ENCODE measurements at places on chromosomes 7 and 10. TPM values are rescaled to one million over a fixed set of nuclear protein-coding genes. Genes with fewer than 3 reads are reported as not detected.

The TAS2R5 gene
- total RNA-seq = 5.0 TPM

The PIK3CG gene
- total RNA-seq = 11.8 TPM

The FEZF1 gene
- not detected for total RNA-seq

The ASZ1 gene
- not detected for total RNA-seq

The ZMIZ2 gene
- total RNA-seq = 96.6 TPM

GRCh38 chr7:107430057-107430456 is 39.8 kb upstream of the GPR22 start:
- H3K27me3 ChIP-seq = no peaks in the 10 kb centered on the region
- no peak for DNase-seq
- H3K4me3 ChIP-seq = no peak overlapping the region
- H3K36me3 ChIP-seq = no peaks in the 10 kb centered on the region
- H3K4me1 ChIP-seq = no peaks in the 10 kb centered on the region

DNA sequence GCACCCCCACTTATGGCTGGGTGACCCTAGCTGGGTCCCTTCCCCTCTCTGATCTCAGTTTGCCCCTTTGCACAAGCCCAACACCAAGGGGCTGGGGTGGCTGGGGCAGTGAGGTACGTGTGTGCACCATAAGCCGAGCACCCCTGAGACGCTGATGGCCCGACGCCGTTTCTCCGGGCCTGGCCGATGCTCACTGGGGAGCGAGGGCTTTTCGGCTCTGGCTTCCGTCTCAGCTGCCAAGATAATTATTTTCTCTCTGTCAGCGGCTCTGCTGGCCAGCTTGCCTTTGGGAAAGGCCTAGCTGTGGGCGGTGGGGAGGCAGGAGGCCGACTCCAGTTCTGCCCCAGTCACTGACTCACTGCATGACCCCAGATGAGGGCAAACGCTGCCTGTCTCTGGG is 91.0 kb downstream of the ZMIZ1 start:
- H3K27ac ChIP-seq = peak overlapping the region; percentile 92
- no peaks in the 10 kb centered on the region for H3K27me3 ChIP-seq
- H3K4me1 ChIP-seq = no peaks in the 10 kb centered on the region
- H3K36me3 ChIP-seq = no peaks in the 10 kb centered on the region
- peak; percentile 91 for DNase-seq

DNA sequence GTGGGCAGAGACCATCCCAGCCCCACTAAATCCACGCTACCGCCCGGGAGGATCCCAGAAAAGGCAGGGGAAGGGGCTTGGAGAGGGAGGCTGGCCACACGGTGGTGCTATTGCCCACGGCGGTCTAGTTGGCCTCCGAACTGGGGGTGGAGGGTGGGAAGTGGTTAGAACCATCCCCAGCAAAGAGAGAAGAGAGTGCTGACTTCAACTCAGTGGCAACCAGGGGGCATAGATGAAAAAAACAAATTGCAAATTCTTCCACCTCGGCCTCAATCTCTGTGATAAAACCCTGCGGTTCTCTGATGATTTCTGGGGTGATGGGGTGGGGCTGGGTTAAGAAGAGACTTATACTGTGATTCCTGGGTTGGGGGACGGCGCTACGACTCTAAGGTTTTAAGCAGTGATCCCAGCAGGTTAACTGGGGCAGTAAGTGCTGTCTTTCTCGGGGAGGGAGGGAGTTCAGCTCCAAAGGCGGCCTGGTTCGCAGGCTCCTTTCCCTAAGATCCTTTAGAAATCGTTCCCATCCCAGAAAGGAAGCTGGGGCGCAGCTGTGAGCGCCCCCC is 154.5 kb upstream of the LYZL2 start:
- peak overlapping the region; percentile 97 for H3K27ac ChIP-seq
- peak; percentile 97 for DNase-seq
- H3K27me3 ChIP-seq = no peaks in the 10 kb centered on the region
- H3K36me3 ChIP-seq = no peaks in the 10 kb centered on the region
- H3K4me3 ChIP-seq = peak overlapping the region; percentile 83

DNA sequence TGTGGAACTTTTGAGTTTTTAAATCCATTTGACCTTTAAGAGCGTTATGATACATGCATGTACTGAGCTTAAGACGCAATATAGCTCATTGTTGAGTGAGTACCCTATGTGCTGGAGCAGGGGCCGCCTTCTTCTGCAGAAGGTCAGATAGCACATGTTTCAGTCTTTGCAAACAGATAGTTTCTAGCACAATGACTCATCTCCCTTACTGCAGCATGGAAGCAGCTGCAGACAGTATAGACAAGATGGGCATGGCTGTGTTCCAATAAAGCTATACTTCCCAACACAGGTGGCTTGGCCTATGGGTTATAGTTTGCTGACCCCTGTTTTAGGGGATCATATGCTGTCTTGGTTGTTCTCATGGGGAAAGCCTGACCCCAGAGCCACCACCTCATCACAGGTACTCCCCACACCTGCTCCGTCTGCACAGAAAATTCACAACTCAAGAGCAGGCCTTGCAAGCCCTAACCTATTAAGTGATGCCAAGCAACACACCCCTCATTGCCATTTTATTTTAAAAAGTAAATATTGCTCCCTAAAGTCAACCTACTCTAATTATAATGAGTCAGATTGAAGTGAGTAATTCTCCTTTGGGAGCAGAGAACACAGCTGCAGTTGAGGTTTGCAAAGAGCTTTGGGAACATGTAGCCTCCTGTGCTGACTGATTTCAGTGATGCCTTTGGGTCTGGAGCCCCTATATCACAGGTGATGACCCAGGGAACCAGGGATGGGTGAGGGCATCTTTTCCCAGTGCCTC is 330.1 kb downstream of the PAXIP1 start:
- H3K27me3 ChIP-seq = no peaks in the 10 kb centered on the region
- H3K4me1 ChIP-seq = no peaks in the 10 kb centered on the region
- H3K36me3 ChIP-seq = no peaks in the 10 kb centered on the region

- no peak for DNase-seq
- H3K36me3 ChIP-seq = no peaks in the 10 kb centered on the region
- no peak overlapping the region for H3K4me3 ChIP-seq
- no peaks in the 10 kb centered on the region for H3K4me1 ChIP-seq
These were observed 315.0 kb downstream of the AHR start for GRCh38 chr7:17613338-17614041.

- no peak for DNase-seq
- H3K4me1 ChIP-seq = no peaks in the 10 kb centered on the region
- no peak overlapping the region for H3K27ac ChIP-seq
- no peak overlapping the region for H3K4me3 ChIP-seq
- H3K36me3 ChIP-seq = no peaks in the 10 kb centered on the region
- no peaks in the 10 kb centered on the region for H3K27me3 ChIP-seq
These were observed 179.6 kb upstream of the LRRTM3 start for GRCh38 chr10:66746246-66746645.

DNA sequence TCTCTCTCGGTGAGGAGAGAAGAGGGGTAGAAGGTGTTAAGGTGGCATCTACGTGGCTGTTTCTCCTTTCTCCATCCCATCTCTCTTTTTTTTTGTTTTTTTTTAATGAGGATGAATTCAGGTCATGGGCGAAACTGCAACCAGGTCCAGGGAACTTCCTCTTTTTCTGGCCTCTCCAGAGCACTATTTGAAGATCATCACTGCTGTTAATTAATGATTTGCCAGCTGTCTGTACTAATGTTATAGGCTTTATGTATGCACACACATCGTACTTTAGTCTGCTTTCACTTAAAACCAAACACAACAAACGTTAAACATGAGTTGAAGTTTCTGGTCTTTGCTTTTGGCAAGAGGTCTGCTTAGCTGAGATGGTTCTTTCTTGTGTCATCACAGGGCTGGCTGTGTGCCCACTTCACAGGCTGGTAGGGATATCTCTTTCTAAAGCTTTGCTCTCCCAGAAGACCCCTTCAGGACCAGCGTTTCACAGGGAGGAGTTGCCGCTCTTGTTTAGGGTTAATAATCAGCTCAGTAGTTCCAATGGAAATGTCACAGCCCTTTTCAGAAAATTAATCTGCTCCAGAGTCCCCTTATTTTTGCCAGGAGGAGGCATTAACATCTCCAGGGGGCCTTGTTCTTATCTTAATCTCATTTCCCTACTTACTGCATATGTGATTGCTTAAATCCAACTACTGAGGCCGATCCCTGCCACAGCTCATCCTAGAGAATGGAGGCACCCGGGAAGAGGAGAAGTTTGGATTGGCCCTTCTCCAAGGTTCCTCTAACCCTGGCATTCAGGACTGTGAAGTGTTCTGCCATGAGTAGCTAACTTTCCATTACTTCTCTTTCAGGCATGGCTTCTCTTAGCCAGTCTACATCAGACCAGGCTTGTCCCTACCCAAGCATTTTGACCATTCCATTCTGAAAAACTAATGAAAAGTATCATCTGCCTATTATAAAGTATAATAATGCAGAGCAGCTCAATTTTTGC is 273.9 kb upstream of the NFE2L3 start:
- no peak overlapping the region for H3K27ac ChIP-seq
- peaks cover 2% of the 10 kb centered on the region for H3K27me3 ChIP-seq
- H3K4me1 ChIP-seq = no peaks in the 10 kb centered on the region

- H3K27me3 ChIP-seq = no peaks in the 10 kb centered on the region
- no peak for DNase-seq
- no peak overlapping the region for H3K27ac ChIP-seq
- no peak overlapping the region for H3K4me3 ChIP-seq
These were observed 167.8 kb upstream of the ITGB1 start for GRCh38 chr10:33125522-33126517.

DNA sequence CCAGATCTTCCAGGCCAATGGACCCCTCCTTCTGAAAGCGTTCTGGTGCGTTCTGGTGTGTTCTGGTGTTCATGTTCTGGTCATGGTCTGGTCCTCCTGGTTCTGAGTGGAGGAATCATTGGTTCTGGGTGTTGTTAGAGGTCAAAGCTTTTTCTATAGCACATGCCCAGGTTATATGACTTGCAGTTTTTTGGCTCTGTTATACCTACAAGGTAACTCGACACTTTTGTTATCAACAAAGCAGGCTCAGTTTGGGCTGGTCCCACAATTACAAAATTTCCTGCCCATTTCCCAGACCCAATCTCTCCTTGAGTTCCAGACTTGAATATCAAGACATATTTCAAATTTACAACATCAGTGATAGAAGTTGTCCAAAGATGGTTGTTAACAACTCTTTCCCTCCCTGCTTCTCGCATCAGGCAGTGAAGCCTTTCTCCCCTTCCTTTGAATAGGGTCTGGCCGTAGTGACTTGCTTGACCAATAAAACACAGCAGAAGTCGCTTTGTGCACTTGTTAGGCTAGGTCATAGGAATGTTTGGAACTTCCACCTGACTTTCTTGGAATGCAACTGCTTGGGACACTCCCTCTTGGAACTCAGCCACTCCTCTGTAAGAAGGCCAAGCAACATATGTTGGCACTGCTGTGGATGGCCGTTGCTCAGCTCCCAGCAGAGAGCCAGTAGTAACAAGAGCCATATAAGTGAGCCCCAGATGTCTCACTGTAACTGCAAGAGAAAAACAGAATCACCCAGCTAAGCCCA is 83.1 kb upstream of the STEAP1B start:
- H3K27ac ChIP-seq = peak overlapping the region; percentile 23
- H3K36me3 ChIP-seq = no peaks in the 10 kb centered on the region
- H3K27me3 ChIP-seq = no peaks in the 10 kb centered on the region
- H3K4me3 ChIP-seq = no peak overlapping the region
- DNase-seq = no peak
- no peaks in the 10 kb centered on the region for H3K4me1 ChIP-seq

DNA sequence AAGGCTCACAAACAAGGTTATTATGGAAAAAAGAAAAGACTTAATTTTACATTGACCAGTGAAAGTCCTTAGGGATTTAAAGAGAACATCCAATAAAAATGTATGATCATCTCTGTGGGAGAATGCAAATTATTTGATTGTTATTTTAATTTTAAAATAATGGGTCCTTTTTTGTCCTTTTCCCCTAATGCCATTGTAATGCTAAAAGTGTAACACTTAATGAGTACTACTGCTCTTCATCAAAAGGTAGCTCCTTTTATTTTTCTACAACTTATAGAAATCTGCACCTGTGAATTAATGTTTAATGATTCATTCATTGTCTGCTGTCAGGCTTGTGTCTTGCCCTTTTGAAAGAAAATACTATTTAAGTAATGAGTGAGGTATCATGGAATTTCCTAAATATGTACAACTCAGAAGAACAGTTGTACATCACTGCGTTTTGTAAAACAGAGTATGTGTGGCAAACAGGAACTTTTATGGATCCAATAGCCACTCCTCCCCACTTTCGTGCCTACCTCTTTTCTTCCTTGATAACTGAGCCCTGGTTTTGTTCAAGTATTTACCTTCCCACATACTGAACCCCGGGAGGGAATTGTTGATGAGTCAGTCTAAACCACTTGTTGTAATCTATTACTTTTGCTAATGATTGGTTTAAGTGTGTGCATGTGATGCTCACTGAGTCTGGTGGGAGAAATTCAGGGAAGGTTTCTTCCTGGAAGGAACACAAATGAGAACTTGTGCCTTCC is 19.9 kb upstream of the TRUB1 start:
- H3K4me1 ChIP-seq = no peaks in the 10 kb centered on the region
- no peaks in the 10 kb centered on the region for H3K27me3 ChIP-seq
- H3K36me3 ChIP-seq = no peaks in the 10 kb centered on the region
- no peak overlapping the region for H3K27ac ChIP-seq
- no peak for DNase-seq

GRCh38 chr7:37128327-37129034 is 320.2 kb downstream of the ELMO1 start:
- no peak for DNase-seq
- no peak overlapping the region for H3K27ac ChIP-seq
- H3K27me3 ChIP-seq = no peaks in the 10 kb centered on the region
- H3K4me3 ChIP-seq = no peak overlapping the region
- H3K36me3 ChIP-seq = no peaks in the 10 kb centered on the region
- peaks cover 3% of the 10 kb centered on the region for H3K4me1 ChIP-seq

DNA sequence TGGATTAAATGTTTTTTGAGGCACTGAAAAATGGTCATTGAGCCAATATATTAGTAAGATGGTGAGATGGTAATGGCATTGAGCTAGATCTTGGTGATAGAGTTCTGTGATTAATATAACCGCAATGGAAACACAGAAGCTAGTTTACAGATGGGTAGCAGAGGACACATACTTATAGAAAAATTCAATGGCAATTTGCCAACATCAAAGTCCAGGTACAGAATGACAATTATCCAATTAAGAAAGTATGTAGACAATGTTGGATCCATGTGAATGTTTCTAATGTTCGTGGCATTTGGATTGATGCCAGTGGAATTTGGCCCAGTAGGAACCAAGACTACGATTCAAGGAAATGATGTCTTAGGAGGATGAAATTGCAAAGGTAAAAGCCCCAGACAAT is 187.8 kb downstream of the GNAT3 start:
- H3K36me3 ChIP-seq = no peaks in the 10 kb centered on the region
- H3K27ac ChIP-seq = no peak overlapping the region
- no peaks in the 10 kb centered on the region for H3K27me3 ChIP-seq
- no peaks in the 10 kb centered on the region for H3K4me1 ChIP-seq
- no peak for DNase-seq
- H3K4me3 ChIP-seq = no peak overlapping the region

GRCh38 chr10:48227213-48227612 is 47.3 kb downstream of the FRMPD2 start:
- H3K36me3 ChIP-seq = no peaks in the 10 kb centered on the region
- no peaks in the 10 kb centered on the region for H3K27me3 ChIP-seq
- DNase-seq = no peak
- H3K27ac ChIP-seq = no peak overlapping the region
- no peak overlapping the region for H3K4me3 ChIP-seq

Data from aorta (tissue), 5 donors.